ENCODE measurements at places on chromosomes 4 and X. TPM values are rescaled to one million over a fixed set of nuclear protein-coding genes. Genes with fewer than 3 reads are reported as not detected.

GPR143 gene
- total RNA-seq: not detected

- DNase-seq: no peak
Measured at GRCh38 chr4:91325495-91325894, 978.3 kb upstream of the GRID2 start.

- no peak for DNase-seq
Measured at GRCh38 chr4:123517176-123517575, 120.6 kb downstream of the SPRY1 start.

DNA sequence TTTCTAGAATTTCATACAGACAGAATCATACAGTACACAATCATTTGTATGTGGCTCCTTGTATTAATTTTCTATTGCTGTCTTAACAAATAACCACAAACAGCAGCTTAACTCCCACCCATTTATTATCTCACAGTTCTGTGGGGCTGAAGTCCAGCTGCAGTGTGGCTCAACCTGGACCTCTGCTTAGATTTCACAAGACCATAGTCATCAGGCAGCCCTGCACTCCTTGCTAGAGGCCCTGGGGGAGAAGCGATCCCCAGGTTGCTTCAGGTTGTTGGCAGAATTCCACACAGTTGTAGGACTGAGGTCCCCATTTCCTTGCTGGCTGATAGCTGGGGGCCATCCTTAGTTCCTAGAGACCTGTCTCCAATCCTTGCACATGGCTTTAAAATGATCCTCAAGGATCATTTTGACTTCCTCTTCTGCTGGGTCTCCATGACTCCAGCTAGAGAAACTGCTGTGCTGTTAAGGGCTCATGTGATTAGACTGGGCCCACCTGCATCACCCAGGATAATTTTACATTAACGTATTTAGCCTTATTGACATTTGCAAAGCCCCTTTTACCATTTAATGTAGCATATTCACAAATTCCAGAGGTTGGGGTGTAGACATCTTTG, 60.9 kb upstream of the SMAD1 start:
- no peak for DNase-seq

DNA sequence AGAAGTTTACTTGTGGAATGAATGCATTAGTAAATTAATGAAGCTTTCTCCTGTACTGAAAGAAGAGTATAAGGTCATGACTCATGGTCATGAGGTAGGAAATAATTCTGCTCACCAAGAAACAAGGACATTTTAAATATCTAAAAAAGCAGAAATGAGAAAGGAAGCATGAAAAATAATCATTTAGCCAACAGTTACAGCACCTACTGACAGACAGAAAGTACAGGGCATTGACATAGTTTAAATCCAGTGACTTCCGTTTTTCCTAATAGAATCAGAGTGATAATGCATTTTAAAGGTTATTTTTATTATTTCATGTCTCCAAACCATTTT, 30.5 kb upstream of the ACSL1 start:
- no peak for DNase-seq
